ENCODE measurements at places on chromosomes 2 and 18. TPM values are rescaled to one million over a fixed set of nuclear protein-coding genes. Genes with fewer than 3 reads are reported as not detected.

Gene ASPRV1
- polyA plus RNA-seq, result 1.1 TPM

Gene NAT8
- not detected for polyA plus RNA-seq

Gene LAMA1
- polyA plus RNA-seq, result not detected

Gene SIX2
- not detected for polyA plus RNA-seq

DNA sequence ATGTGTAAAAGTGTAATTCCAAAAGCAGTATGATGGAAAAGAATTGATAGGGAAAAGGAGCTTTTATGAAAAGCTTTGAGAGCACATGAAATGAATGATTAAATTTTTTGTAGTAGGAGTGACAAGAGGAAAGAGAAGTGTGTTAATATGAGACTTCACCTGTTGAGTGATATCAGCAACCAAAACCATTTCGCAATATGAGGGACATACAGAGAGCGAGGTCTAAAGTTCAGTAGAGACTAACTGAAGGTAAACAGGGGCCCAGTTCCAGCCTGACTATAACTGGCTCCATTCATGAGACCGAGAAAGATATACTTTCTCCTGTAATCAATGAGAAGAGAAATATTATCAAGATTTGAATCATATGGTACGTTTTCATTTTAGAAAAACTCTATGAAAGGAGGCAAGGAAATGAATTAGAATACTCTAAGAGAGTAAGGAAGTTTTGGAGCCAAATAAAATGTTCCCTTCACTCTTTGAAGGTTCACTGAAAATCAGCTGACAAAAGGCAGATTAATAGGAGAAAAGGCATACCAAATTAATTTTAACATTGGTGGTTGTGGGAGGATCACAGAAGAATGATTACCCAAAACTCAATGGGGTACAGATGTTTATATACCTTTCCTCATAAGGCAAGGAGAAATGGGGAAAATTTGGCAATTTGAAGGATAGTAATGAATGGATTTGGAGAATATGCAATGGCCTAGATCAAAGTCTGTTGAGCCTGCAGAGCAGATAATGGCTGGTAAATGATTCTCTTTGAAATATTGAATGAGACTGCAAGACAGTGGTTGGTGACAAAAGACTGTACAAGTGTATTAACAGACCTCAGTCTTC is 932.2 kb downstream of the TDRD15 start:
- H3K27me3 ChIP-seq, result no peaks in the 10 kb centered on the region
- H3K4me3 ChIP-seq, result no peak overlapping the region
- no peaks in the 10 kb centered on the region for H3K36me3 ChIP-seq
- H3K27ac ChIP-seq, result no peak overlapping the region

- H3K27ac ChIP-seq, result peak overlapping the region; percentile 62
- peak; percentile 81 for DNase-seq
- no peak overlapping the region for H3K4me3 ChIP-seq
- H3K36me3 ChIP-seq, result no peaks in the 10 kb centered on the region
These were observed 891.6 kb upstream of the ZEB2 start for GRCh38 chr2:145411493-145411892.

DNA sequence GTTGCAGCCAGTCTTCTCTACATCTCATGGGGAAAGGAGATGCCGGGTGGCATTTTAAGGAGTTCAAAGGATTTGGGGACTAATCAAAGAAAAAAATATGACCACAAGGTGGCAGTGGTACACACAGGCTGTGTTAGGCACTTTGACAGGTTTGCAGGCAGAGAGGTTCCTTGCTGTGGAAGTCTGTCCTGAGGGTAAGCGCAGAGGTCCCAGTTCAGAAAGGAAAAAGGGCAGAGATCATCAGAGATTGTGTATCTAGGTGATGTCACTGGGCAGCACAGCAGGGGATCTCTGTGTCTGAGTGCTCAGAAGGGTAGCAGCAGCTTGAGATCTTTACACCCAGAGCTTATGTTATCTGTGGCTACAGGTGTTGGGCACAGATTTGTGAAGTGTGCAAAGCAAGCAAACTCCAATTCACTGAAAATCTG is 231.4 kb downstream of the LRRTM1 start:
- no peaks in the 10 kb centered on the region for H3K27me3 ChIP-seq
- H3K4me1 ChIP-seq, result no peaks in the 10 kb centered on the region
- no peaks in the 10 kb centered on the region for H3K36me3 ChIP-seq
- H3K27ac ChIP-seq, result no peak overlapping the region
- DNase-seq, result peak; percentile 19

- peaks cover 43% of the 10 kb centered on the region for H3K4me1 ChIP-seq
- no peaks in the 10 kb centered on the region for H3K36me3 ChIP-seq
- no peak overlapping the region for H3K4me3 ChIP-seq
- no peaks in the 10 kb centered on the region for H3K27me3 ChIP-seq
- H3K27ac ChIP-seq, result no peak overlapping the region
These were observed 87.6 kb downstream of the ALPK2 start for GRCh38 chr18:58541146-58541788.

- H3K4me3 ChIP-seq, result no peak overlapping the region
- no peaks in the 10 kb centered on the region for H3K36me3 ChIP-seq
- DNase-seq, result no peak
- H3K27ac ChIP-seq, result no peak overlapping the region
- H3K27me3 ChIP-seq, result no peaks in the 10 kb centered on the region
These were observed 57.2 kb downstream of the TACR1 start for GRCh38 chr2:75142081-75142480.

DNA sequence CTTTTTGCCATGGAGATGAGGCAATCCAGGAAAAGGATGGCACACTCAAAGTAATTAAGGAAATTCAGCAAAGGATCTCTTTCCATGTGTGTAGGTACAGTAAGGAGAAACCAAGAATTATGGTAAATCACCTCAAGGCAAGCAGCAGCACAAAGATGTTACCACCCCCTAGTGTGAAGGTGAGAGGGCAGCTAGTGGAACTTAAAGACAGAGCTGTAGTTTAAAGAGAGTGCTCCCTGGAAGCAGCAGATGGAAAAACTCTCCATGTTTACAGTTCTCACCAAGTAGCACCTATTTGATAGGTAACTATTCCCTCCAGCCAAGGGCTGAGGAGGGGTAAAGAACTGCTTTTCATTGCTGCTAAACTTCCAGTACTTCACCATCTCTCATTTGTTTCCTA is 860.4 kb upstream of the CRIM1 start:
- H3K36me3 ChIP-seq, result no peaks in the 10 kb centered on the region
- no peaks in the 10 kb centered on the region for H3K4me1 ChIP-seq
- H3K27me3 ChIP-seq, result no peaks in the 10 kb centered on the region
- no peak for DNase-seq
- no peak overlapping the region for H3K4me3 ChIP-seq
- no peak overlapping the region for H3K27ac ChIP-seq
